NCI-H2107 (cell line): ENCODE measurements at places on chromosomes 2 and 18.

DNA sequence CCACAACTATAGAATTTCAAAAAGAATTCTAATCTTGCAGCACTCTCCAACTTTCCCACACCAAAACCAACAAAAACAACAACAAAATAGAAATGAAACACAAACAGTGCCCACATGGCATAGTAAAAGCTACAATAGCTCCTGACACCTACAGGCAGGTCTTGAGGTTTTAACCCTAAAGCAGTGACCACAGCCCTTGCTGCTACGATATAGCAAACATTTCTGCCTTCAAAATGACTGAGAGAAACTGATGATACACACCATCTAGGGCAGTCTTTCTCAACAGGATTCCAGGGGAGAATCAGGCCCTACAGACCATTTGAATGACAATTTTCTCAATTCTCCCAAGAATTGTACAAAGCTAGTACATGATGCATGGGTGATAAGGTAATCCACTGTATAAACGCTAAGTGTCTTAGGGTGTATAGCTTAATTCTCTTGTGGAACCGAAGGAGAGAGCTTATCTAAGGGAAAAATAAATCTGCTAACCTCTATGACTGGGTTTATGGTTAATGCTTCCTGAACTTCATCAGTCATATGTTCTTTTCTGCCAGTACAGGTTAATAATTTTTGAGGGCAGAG lies 46.5 kb downstream of the TRAK2 start:
- DNase-seq, result no peak

DNA sequence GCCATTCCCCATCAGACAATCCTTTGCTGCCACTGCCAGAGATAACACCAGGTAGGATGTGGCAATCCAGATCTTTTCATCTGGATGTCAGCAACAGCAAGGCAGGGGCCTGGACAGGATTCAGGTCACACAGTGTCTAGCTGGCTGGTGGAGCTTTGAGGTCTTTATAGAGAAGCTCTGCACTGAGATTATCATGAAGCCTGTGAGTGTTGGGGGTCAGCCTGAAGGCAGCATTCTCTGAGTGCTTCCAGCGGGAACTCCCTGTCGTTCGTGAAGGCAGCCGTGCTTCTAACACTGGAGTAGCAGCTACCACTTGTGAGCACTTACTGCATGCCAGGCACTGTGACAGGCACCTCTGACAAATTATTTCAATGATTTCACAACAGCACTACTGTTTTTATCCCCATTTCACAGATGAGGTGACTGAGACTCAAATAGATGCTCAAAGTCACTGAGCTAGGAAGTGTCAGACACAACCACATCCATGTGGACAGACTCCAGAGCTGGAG lies 85.7 kb downstream of the SEMA4F start:
- no peak for DNase-seq

DNA sequence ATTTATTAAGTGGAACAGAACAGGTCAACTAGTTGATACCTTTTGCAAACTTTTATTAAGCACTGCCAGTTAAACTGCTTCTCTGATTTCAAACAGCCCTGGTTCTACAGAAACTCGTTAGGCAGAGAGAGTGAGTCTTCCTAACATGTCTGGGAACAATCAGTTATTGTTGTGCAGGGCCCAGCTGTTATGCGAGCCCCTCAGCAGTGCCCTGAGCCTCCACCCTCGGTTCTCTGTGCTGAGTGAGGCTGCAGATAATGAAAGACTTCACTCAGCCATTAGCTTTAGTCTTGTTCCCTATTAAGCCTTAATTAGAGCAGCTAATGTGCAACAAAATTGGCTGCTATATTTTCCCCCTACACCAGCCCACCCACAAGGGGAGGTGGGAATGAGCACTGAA lies 39.6 kb downstream of the KCTD18 start:
- DNase-seq, result no peak

- DNase-seq, result no peak
These were observed 18.2 kb downstream of the SLC8A1 start for GRCh38 chr2:40433736-40434135.

DNA sequence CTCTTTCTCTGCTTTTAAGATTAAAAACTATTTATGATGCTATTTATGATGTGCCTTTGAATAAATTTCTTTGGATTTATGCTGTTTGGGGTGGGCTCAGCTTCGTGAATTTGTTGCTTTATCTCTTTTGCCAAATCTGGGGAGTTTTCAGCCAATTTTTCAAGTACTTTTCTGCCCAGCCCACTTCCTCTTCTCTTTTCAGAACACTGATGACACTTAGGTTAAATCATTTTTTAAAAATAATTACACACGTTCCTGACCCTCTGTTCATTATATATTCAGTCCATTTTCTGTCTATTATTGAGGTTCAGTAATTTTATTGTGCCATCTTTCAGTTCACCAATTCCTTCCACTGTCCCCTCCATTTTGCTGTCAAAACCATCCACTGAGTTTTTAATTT lies 14.8 kb upstream of the BCL2L11 start:
- DNase-seq, result no peak

DNA sequence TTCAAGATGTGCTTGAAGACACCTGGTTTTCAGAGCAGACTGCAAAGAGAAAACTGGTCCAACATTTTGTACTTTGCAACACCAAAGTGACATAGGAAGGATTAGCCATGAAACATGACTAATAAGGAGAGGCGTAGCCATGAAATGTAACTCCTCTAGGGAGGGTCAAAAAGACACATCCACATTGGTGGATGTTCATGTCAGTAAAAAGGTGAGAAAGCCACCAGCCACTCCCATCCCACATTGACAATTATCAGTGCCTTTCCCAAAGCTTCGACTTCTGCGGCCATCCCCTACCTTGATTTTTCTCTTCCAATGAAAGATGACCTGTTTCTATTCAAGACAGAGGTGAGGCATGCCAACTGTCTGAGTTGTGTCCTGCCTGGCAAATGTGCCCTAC lies 223.2 kb downstream of the ALK start:
- DNase-seq, result no peak

DNA sequence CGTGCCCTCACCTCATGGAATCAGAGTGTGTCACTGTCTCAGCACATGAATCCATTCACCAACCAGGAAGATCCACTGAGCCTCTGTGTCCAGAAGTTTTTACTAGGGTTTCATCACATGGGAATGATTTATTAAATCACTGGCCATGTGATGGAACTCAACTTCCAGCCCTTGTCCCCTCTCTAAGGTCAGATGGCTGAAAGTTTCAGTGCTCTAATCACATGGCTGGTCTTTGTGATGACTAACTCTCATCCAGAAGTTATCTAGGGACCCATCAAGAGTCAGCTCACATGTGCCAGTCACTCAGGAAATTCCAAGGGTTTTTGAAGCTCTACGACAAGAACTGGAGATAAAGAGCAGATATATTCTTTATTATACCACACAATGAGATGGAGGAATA lies 140.5 kb upstream of the GYPC start:
- DNase-seq, result no peak

GRCh38 chr18:47506897-47507296 lies 255.4 kb upstream of the SKOR2 start:
- DNase-seq, result no peak

- DNase-seq, result no peak
These were observed 504.8 kb upstream of the KLHL29 start for GRCh38 chr2:22880161-22880560.

GRCh38 chr2:172288603-172289002 lies 138.8 kb upstream of the ITGA6 start:
- DNase-seq, result no peak

DNA sequence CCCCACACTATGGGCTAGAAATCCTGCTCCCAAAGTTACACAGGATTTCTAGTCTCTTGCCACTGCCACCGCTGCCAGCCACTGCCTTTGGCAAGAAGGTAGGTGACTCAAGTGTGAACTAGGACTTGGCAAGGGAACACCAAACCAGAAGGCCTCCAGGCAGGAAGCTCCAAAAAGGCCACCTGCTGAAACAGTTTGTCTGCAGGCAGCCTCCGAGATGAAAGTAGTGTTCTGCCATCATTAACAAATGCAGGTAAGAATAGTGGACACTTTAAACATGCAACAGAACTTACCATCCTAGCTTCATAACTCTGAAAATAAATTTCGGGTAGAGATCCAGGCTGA lies 3.9 kb downstream of the ANKRD44 start:
- no peak for DNase-seq

DNA sequence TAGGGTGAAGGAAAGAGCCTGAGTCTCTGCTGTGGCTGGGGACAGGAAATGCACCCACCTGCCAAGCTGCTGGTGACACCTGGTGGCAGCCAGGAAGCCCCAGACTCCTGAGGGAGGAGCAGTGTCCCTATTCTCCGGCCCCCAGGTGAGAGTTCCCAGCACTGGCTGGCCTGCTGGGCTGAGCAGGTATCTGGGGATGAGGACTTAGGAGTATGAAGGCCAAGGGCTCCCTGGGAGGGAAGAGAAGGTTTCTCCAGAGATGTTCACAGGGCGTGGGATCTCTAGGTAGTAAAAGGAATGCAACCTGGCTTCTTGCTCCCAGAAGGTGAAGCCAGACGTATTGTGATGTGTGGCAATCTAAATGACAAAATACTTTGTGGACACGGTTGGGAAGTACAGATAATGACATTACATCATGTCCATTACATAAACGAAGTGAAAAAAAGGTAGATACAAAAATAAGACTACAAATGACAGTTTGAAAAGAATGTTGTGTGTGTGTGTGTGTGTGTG lies 75.8 kb upstream of the SLC1A4 start:
- no peak for DNase-seq

GRCh38 chr2:144519934-144520731 lies at the start of gene ZEB2:
Gene ZEB2, minus strand, starts transcription at chr2:144520119. Its CDS starts 2,769 bp downstream, at chr2:144517350.
- DNase-seq, result no peak

DNA sequence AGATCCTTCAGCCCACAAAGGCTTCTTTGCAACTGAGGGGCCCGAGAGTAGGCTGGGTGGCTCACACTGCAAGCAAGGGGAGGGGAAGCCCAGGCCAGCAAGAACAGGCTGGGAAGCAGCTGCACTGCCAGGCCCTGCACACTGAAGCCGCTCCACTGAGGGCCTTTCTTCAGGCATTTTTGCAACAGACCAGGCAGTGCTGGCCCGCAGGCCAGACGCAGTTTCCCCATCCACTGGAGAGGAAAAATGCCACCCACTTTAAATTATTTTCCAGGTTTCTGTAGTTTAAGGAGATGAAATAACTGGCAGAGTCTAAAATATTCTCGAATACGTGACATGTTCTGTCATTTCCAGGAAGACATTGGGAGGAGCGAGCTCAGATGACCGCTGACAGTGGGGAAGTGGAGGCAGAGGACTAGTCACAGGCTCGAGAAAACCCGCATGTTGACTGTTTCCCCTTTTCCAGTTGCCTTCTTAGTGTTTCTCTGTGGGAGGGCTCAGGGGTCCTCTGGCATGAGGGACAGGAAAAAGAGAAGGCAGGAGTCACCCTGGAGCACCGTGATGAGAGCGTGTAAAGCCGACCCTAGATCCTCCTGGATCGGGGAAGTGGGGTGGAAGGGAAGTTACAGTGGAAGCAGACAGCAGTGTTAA lies 53.3 kb upstream of the B3GNT7 start:
- DNase-seq, result no peak

DNA sequence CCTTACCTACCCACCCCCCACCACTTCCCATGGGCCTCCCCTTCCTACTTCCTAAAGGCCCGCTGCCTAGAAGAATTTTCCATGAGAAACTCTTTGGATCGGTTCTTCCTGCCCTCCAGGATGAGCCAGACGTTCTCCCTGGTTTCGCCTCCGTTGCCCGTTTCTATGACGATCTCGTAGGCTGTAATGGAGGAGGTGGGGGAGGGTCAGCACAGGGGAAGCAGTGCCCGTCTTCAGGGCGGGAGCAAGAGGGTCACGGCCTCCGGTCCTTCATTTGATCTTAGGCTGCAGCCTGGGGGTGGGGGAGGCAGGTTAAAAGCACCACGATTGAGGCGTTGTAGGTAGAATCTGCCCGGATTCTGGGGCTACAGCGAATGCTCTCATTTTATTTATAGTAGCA lies 172.0 kb downstream of the LOXHD1 start:
- DNase-seq, result no peak

- no peak for DNase-seq
These were observed 27.9 kb downstream of the RIF1 start for GRCh38 chr2:151437630-151438029.

GRCh38 chr2:173511357-173511756 lies 156.7 kb downstream of the CDCA7 start:
- no peak for DNase-seq

GRCh38 chr2:222470802-222471468 lies 46.6 kb downstream of the SGPP2 start:
- DNase-seq, result no peak

DNA sequence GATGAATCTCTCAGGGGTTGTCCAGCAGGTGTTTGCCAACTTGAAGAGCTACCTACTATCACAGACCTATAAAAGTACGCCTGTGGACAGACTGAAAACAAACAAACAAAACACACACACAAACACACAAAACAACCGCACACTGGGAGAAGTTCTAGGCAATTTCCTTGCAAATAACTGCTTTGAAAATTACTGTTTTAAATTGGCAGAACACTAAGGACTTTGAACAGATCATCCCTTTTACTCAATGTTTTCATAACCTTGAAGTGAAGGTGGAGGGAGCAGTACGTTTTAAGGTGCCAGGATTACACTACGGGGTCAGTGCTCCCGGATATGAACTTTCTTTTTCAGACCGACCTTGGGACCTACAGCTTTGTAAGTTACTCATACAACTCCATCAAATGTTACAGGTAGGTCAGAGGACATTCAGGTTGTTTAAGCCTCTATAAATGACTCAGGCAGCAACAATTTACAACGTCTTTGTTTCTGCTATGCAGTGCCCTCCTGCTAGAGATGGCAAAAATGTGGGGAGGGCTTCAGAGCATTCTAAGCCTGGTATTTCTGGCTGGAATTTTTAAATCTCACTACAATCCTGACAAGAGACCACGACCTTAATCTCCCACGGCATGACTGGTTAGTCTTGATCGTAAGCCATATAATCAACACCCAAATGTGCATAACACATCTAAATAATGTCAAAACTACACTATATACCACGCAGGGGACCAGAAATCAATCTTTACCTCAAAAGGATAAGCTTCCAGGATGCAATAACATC lies 1.4 kb upstream of the SLC20A1 start:
- no peak for DNase-seq

GRCh38 chr2:43058726-43059110 lies 167.7 kb downstream of the ZFP36L2 start:
- DNase-seq, result no peak

DNA sequence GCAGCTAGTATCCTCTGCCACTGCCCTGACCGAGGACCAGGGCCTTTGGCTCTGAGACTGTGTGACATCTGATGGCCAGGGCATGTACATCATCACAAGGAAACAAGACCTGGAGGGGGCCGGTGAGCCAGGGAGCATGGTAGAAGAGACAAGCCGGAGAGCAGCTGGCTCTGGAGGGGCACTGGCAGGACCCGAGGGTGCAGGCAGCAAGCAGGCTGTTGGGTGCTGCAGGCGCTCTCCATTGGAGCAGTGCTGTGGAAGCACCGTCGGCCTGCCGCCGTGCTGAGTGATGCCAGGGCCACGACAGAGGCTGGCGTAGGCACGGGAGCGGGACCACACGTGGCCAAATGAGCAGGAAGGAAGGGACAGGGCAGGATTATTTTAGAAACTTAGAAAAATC lies 335.2 kb downstream of the GBX2 start:
- DNase-seq, result no peak

DNA sequence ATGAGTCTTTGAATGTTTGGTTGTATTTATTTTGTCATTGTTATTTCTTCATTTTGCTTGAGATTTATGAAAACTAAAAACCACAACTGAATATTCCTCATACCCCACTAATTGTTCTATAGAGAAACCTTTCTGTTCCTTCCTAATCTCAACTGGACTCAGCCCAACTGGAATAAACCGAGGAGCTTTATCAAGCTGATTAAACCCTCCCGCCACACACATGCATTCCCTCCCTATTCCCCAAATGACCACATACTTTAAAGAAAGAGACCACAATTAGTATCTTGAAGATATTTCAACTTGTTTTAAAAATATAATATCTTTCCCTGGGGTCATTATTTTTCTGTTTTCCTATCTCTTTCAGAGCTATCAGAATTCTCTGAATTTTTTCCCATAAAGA lies 107.5 kb downstream of the OSR1 start:
- no peak for DNase-seq
